ENCODE measurements at places on chromosomes 7 and 10.

DNA sequence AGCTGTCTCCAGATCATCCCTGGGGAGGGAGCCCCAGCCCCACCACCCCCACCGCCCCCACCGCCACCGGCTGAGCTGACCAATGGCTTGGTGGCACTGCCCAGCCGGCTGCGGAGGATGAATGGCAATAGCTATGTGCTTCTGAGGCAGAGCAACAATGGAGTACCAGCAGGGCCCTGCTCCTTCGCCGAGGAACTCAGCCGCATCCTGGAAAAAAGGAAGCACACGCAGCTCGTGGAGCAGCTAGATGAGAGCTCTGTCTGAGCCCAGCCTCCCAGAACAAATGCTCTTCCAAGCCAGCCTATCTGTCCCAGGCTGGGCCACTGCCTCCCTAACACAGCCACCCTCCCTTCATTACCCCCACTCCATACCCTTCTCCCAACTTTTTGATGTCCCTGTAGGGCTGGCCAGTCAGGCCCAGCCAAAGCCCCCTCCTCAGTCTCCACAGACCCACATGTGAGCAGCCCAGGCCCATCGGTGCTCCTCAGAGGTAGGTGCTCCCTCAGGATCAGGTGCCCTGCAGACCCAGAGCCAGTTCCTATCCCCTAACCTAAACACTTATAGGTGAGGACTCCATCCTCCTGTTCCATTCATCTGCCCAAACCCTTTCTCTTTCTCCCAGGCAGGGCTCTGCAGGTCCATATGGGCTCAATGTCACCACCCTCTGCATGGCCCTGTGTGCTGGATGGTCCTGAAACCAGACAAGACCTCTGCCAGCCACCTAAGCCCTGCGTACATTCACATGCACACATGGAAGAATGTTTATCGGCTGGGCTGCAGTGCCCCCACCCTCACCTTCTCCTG is 3.2 kb downstream of the MRPL43 start:
- H3K36me3 ChIP-seq, result peaks cover 41% of the 10 kb centered on the region
- peaks cover 29% of the 10 kb centered on the region for H3K4me1 ChIP-seq
- no peaks in the 10 kb centered on the region for H3K27me3 ChIP-seq
- no peak overlapping the region for H3K4me3 ChIP-seq

- no peaks in the 10 kb centered on the region for H3K4me1 ChIP-seq
- peaks cover 26% of the 10 kb centered on the region for H3K36me3 ChIP-seq
- H3K27ac ChIP-seq, result no peak overlapping the region
- no peaks in the 10 kb centered on the region for H3K27me3 ChIP-seq
- H3K4me3 ChIP-seq, result no peak overlapping the region
These were observed 46.9 kb upstream of the GJD4 start for GRCh38 chr10:35558276-35558675.

DNA sequence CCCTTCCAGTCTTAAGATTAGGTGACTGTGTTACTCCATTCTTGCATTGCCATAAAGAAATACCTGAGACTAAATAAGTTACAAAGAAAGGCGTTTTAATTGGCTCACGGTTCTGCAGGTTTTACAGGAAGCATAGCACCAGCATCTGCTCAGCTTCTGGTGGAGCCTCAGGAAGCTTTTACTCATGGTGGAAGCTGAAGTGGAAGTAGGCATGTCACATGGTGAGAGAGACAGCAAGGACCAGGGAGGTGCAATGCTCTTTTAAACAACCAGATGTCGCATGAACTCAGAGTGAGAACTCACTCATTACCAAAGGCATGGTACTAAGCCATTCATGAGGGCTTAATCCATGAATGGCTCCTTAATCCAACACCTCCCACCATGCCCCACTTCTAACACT is 34.0 kb upstream of the TMEM273 start:
- peaks cover 7% of the 10 kb centered on the region for H3K27me3 ChIP-seq
- H3K4me3 ChIP-seq, result no peak overlapping the region
- H3K36me3 ChIP-seq, result no peaks in the 10 kb centered on the region
- no peak overlapping the region for H3K27ac ChIP-seq

- H3K36me3 ChIP-seq, result no peaks in the 10 kb centered on the region
- H3K27me3 ChIP-seq, result peaks cover 6% of the 10 kb centered on the region
- no peak overlapping the region for H3K27ac ChIP-seq
- no peak for DNase-seq
- peaks cover 18% of the 10 kb centered on the region for H3K4me1 ChIP-seq
- H3K4me3 ChIP-seq, result no peak overlapping the region
These were observed 8.1 kb downstream of the HHEX start for GRCh38 chr10:92697663-92698511.

GRCh38 chr10:132297526-132297925 is 10.2 kb downstream of the STK32C start:
- H3K36me3 ChIP-seq, result no peaks in the 10 kb centered on the region
- no peaks in the 10 kb centered on the region for H3K27me3 ChIP-seq
- H3K4me3 ChIP-seq, result no peak overlapping the region
- DNase-seq, result no peak

- no peaks in the 10 kb centered on the region for H3K4me1 ChIP-seq
- H3K36me3 ChIP-seq, result no peaks in the 10 kb centered on the region
- no peak for DNase-seq
These were observed 75.5 kb downstream of the MACC1 start for GRCh38 chr7:20141666-20142065.

GRCh38 chr10:17605936-17606335 is 11.2 kb downstream of the HACD1 start:
- peaks cover 10% of the 10 kb centered on the region for H3K36me3 ChIP-seq
- no peaks in the 10 kb centered on the region for H3K27me3 ChIP-seq
- no peak overlapping the region for H3K27ac ChIP-seq
- H3K4me3 ChIP-seq, result no peak overlapping the region
- no peak for DNase-seq

DNA sequence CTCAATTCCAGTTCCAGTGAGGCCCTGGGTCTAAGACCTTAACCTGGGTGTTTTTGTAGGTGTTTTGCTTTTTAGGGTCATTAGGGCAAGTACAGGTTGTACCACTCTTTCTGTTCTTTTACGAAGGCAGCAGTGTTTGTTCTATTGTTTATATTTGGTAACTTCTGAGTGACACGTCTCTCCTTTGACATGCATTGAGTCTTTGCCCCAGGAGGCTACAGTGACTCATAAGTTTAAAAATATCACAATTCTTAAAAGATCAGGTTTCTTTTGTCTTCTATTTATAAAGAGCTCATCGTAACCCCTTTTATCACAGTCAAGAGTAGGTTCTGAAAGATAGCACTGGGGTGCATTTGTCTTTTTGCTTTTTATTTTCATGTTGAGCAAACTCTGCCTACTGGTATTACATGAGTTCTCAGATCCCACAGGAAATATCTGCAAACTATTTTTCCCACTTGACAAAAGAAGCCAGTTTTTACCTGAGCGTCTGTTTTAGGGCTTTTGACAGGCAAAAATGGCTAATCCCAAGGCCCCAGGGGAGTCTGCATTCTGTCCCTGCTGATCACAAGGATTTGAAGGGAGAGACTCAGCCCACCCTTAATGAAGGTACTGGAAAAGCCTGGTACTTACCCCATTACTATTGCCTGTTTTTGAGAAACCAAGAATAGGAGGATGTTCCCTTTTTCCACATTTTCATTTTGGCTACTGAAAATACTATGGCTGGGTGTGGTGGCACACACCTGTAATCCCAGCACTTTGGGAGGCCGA is 7.9 kb downstream of the NUDT13 start:
- H3K27me3 ChIP-seq, result no peaks in the 10 kb centered on the region
- no peaks in the 10 kb centered on the region for H3K4me1 ChIP-seq
- peak overlapping the region; percentile 57 for H3K27ac ChIP-seq
- DNase-seq, result no peak
- H3K4me3 ChIP-seq, result no peak overlapping the region

DNA sequence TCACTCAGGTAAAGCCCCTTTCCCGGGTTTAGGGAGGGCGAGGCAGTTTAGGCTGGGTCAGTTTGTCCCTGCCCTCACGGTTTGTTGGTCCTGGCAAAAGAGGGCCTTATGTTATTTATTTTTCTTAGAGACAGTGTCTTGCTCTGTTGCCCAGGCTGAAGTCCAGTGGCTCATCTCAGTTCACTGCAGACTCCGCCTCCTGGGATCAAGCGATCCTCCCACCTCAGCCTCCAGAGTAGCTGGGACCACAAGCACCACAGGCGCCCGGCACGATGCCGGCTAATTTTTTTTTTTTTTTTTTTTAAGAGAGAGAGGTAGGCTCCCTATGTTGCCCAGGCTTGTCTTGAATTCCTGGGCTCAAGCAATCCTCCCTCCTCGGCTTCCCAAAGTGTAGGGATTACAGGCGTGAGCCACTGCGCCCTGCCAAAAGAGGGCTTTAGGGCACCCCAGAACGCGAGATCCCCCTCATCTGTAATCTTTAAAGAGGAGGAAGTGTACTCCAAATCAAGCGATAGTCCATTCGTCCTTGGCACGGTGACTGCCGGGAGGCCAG is 626 bp upstream of the BMS1 start:
- H3K27me3 ChIP-seq, result no peaks in the 10 kb centered on the region
- peak overlapping the region; percentile 94 for H3K27ac ChIP-seq
- no peak for DNase-seq
- H3K4me3 ChIP-seq, result peak overlapping the region; percentile 66

DNA sequence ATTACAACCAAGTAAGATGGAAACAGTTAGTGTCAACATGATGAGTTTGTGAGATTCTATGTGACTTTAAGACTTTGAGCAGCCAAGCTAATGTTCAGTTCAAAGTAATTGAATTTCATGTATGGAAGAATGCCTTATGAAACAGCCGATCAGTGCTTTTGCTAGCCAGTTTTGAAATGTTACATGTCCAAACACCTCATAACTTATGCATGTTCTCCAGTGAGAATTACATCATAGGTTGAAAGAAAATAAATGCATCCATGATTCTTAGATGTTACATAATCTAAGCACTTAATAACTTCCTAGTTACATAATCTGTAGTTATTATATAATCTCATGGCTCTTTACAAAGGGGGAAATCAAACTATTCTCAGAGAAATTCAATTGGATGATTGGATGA is 211.3 kb downstream of the BICC1 start:
- H3K36me3 ChIP-seq, result no peaks in the 10 kb centered on the region
- no peaks in the 10 kb centered on the region for H3K4me1 ChIP-seq

DNA sequence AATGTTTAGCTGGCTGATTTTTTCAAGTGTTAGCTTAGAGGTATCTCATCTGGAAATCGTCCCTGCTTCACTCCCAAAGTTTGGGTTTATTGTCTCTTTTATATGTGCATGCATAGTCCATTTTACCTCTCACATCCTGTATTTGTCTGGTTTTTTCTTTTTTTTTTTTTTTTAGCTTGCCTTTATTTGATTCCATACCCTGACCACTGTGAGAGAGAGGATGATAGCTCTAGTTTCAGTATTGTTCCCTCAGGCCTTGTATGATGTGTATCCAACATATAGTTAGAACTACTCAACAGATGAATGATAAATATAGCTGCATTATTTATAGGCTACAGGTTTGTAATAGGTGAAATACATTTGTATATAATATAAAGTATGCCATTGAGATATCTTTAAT is 29.9 kb downstream of the PCGF5 start:
- H3K27me3 ChIP-seq, result no peaks in the 10 kb centered on the region
- peaks cover 28% of the 10 kb centered on the region for H3K36me3 ChIP-seq
- no peak for DNase-seq
- H3K4me1 ChIP-seq, result no peaks in the 10 kb centered on the region

All from tibial artery (tissue), 4 donors.